H4 (cell line): ENCODE measurements at places on chromosomes 6 and 20. TPM values are rescaled to one million over a fixed set of nuclear protein-coding genes. Genes with fewer than 3 reads are reported as not detected.
A peak's percentile ranks its signal among the peaks of the same experiment; 100 is the strongest.

DNA sequence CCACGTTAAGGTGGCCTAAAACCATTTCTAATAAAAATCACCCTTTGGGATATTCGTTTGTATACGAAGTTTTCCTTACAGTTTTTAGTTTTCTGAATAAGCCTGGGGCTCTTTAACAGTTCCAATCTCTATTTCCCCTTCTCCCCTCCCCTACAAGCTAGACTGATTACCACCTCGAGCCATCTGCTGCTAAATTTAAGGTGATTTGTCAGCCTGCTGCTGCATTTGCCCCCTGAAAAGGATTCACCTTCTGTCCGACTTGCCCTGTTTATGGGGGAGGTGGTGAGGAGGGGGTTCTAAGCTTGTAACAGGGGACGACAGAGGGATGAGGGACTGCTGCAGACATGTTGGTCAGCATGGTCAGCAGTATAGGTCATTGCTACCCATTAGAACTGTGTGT lies 146.3 kb downstream of the JARID2 start:
- no peak for DNase-seq

- DNase-seq, result no peak
These were observed 57.6 kb downstream of the NRSN1 start for GRCh38 chr6:24183584-24183983.

- DNase-seq, result no peak
These were observed 313.3 kb downstream of the SOX4 start for GRCh38 chr6:21906826-21907225.

Gene TENT5A
- total RNA-seq, result 16.4 and 19.3 TPM in 2 replicates

- peak; percentile 38 for DNase-seq
These were observed 53.4 kb downstream of the AKAP12 start for GRCh38 chr6:151292974-151293687.

- no peak for DNase-seq
These were observed 63.0 kb downstream of the ARID1B start for GRCh38 chr6:156840136-156840535.
